ENCODE measurements at places on chromosomes 2 and 18. TPM values are rescaled to one million over a fixed set of nuclear protein-coding genes. Genes with fewer than 3 reads are reported as not detected.

GRCh38 chr18:48571639-48572384 is 33.0 kb downstream of the CTIF start:
- DNase-seq = no peak

- no peak for DNase-seq
These were observed 42.8 kb upstream of the GALR1 start for GRCh38 chr18:77206676-77207374.

GRCh38 chr18:9984080-9984479 is 70.3 kb downstream of the VAPA start:
- no peak for DNase-seq

The UPP2 gene
- polyA plus RNA-seq = 0.11 TPM

- no peak for DNase-seq
These were observed 5.9 kb upstream of the PRKAG3 start for GRCh38 chr2:218837495-218837894.

The NR4A2 gene
- 1.6 TPM for polyA plus RNA-seq

- DNase-seq = no peak
These were observed 172.3 kb downstream of the SMAD7 start for GRCh38 chr18:48778344-48779011.

DNA sequence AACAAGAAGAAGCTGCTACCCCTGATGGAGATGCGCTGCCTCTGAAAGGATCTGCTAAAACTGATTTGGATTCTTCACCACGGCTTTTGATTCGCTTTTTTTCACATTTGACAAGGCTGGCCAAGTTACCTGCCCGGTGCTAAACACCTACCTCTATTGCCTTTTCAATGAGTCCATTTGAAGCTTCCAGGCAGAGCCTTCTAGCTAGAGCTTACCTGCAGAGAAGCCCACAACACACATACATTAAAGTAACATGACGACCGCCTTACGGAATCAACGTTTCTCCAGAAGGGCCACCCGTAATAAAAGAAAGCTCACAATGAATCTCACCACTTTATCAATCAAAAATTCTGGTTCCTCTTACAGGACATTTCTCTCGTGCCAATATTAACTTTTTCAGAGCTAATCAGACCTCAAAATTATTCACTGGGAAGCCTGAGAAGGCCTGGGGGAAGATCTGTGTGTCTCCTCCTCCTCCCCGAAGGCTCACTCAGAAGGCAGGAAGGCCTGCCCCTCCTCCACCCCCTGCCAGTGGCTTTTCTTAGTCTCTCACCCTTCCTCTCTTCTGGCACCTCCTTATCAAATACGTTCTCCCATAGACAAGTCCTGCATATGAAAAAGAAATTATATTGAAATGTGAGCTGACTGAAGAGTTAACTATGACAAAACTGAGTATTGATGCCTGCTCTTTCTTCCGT is 171.0 kb downstream of the DNER start:
- DNase-seq = no peak

The THSD7B gene
- polyA plus RNA-seq = 0.42 TPM

DNA sequence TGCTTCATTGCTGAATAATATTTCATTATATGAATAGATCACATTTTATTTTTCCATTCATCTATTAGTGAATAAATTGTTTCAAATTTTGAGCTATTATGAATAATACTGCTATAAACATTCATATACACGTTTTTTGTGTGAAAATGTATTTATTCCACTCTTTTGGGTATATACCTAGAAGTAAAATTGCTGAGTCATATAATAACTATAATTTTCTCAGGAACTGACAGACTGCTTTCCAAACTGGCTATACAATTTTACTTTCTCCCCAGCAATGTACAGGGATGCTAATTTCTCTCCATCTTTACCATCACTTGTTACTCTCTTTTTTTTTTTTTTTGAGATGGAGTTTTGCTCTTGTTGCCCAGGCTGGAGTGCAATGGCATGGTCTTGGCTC is 35.5 kb upstream of the BAZ2B start:
- no peak for DNase-seq

DNA sequence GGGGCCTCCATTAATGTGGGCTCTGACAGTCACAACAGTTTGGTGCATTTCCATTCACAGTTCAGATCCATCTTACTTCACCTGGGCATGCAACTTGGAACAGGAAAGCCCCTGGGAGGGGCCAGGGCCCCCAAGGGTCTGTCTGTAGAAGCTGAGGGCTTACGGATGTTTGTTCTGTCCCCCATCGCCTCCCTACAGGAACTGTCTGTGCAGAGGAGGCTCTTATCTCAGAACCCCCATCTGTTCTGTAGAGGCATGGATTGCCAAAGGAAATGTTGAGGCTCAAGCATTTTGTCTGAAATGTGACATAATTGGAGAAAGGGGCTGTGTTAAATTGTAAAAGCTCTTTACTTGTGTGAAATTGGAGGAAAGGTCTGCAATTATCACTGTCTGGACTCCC is 334.3 kb downstream of the CLIP4 start:
- no peak for DNase-seq

The NAT8 gene
- 0.29 TPM for polyA plus RNA-seq

DNA sequence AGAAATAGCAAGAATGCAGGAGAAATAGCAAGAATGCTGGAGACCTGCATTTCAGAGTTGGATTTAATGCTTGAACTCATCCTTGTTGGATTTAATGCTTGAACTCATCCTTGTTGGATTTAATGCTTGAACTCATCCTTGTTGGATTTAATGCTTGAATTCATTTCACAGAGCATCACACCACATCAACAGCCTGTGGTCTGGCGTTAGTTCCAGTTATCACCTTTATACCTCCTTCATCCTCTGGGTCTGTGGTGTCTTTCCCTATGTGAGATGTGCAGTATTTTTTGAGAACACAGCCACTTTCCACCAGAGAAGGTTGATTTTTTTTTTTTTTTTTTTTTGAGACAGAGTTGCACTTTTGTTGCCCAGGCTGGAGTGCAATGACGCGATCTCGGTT is 546.4 kb upstream of the SOX11 start:
- no peak for DNase-seq

DNA sequence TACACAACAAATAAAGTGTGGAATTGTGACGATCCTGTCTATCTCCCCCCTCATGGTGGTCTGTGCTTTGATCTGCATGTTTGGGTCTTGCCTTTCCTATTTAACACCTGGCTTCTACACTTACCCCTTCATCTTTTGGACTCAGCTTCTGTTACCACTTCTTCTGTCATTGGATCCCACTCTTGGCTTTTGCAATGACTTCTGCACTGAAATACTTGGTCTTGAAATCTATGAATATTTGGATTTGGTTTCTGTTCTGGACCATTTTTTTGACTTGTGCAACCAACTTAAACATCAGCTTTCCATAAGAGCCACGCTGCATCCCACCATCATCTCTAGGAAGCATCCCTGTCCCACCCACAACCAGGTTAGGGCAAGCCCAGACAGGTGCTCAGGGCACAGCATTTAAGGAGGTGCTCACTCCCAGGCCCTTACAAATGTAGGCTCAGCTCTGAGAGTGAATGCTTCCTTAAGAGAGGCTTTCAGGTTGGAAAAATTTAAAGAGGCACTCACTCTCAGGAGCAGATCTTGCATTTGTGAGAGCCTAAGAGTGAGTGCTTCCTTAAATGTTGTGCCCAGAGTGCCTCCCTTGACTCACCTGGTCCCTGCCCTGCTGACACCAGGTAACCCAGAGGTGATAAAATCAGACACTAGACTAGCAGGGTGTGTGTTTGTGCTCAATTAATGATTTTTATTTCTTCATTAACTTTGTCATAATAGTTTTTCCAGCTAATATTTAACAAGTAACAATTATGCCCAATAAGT is 124.5 kb upstream of the SH3BP4 start:
- no peak for DNase-seq

- DNase-seq = no peak
These were observed 116.0 kb downstream of the COPS8 start for GRCh38 chr2:237201461-237202287.

DNA sequence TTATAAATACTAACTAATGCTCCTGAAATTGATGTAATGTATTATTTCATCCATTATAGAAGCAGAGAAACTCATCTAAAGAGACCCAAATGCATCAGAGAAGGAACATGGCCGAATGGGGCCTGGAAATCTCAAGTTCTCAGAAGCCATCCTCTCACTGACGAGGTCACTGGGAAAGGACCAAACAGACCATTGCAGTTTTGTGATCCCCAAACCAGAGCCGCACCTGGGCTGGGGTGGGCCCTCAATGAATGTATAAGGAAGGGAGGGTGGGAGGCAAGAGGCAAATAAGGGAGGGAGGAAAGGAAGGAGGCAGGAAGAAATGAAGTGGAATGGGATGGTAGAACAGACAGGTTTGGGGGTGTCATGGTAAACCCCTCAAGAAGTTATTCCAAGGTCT is 245.3 kb upstream of the ID2 start:
- no peak for DNase-seq

The CYP27C1 gene
- 5.1 TPM for polyA plus RNA-seq

DNA sequence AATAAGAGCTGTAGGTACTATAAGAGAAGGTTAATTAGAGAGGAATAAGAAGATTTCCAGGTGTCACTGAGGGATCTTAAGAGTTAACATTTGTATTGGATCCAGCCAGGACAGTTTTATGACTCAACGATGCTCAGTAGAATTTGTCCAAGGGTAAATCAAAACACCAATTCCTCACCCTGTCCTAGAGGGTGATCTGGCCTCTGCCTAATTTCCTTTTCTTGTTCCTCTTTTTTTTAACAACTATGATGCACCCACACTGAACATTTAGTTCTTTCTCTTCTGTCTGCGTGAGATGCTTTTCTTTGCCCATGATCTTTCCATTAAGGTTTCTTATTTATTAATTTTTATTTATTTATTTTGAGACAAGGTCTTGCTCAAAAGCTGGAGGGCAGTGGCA is 92.0 kb downstream of the PMS1 start:
- DNase-seq = no peak

DNA sequence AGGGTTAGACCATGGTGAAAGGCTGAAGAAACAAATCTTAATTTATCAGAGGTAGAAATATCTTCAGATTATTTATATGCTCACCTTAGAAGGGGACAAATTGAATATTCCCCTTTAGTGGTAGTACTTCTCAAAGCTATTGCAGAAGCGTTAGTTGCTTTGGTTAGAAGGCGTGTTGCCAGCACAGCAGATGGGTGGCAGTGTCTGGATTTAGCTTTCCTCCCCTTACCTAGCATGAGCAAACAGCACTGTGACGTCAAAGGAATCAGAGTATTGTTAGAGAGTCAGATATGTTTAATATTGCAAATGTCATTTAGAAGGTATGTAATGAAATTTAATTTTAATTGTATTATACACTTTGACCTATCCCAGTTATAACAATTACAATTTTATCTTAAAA is 27.2 kb upstream of the GALR1 start:
- no peak for DNase-seq

DNA sequence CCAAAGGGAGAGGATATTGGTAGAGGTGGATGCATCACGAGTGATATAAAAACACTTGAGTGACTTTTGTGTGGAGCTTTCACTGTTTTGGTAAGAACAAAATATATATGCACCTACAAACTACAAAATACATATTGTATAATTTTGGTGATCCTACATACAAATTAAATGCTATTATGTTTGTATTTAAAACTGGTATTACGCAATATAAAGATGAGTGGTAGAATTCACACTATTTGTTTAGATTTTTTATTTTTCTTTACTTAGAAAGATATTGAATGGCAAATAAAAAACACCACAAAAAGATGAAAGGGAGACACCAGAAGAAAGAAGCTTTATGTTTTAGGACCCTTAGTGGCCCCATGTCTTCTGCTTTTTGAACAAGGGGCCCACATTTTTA is 770.7 kb upstream of the ID2 start:
- DNase-seq = no peak

DNA sequence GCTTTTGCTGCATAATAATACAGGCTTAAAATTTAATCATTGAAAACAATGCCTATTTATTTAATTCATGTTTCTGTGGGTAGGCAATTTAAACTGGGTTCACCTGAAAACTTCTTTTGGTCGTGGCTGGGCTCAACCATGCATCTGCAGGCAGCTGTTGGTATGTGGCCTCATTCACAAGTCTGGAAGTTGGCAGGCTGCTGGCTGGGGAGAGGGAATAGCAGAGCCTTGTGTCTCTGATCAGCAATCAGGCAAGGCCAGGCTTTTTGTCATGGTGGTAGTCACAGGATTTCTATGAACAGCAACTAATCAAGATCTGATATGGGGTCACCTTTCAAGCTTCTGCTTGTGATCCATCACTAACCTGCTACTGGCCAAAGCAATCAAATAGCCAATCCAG is 130.1 kb upstream of the KCNJ3 start:
- DNase-seq = no peak

DNA sequence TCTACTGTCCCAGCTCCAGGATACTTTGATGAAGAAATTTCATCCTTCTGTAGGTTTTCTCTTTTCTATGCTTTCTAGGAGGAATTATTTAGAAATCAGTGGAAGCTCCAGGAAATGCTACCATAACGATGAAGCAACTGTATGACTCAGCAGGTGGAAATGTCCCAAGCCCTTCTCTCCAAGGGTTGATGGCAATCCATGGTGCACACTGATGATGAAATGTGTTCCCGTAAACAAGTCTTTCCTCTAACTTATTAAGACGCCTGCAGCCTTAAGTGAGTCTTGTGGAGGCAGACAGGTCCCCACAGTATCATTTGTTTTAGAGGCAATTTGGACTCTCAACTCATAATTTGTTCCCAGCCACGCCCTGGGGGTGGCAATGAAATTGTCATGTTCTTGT is 777.6 kb upstream of the SOX11 start:
- no peak for DNase-seq

GRCh38 chr2:71661782-71662181 is 208.4 kb downstream of the DYSF start:
- DNase-seq = no peak

DNA sequence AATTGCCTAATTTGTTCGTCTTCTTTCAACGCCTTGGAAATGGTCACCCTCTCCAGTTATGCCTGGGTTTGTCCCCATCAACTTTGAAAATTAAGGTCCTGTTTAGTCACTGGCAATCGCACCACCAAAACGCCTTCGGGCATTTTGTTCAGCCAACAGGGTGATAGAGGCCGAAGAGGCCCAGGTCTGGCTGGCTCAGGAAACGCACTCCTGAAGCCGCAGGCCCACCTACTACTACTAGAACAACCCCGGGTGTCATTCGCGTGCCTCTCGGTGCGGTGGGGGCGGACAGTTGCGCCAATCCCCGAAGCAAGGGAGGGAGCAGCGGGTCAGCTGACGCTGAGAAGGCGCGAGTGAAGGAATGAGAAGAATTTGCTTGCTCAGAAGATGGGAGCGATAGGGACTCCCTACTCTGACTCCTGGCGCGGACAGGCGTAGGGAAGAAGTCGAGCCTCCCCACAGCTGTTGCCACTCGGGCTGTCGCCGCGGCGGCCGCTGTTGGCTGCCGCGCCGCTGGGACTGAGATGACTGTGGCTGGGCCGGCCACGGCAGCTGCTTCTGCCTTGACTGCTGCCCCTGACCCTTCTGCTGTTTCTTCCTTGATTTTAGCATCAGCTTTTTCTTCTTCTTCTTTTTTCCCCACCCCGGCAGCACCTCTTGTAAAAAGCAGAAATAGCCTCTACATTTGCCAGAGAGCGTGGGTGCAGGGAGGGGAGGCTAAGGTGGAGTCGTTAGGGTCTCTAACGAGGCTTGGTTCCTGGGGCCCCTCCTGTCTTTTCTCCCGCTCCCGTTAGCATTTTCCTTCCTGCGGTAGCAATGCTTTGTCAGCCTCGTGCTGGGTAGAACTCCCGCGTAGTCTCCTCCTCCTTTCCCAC is 387.6 kb downstream of the FIGN start:
- DNase-seq = no peak

The DOK6 gene
- polyA plus RNA-seq = 3.5 TPM

The GAD1 gene
- polyA plus RNA-seq = 0.83 TPM

- no peak for DNase-seq
These were observed 52.8 kb downstream of the XRCC5 start for GRCh38 chr2:216161967-216162366.

GRCh38 chr2:42835577-42836371 is 43.4 kb upstream of the HAAO start:
- no peak for DNase-seq

Data from forelimb muscle (tissue), 1 donor.